ENCODE measurements at places on chromosomes 5 and 9.
A peak's percentile ranks its signal among the peaks of the same experiment; 100 is the strongest.

- DNase-seq, result peak; percentile 28
These were observed 926.3 kb upstream of the ARRDC3 start for GRCh38 chr5:92309336-92309991.

DNA sequence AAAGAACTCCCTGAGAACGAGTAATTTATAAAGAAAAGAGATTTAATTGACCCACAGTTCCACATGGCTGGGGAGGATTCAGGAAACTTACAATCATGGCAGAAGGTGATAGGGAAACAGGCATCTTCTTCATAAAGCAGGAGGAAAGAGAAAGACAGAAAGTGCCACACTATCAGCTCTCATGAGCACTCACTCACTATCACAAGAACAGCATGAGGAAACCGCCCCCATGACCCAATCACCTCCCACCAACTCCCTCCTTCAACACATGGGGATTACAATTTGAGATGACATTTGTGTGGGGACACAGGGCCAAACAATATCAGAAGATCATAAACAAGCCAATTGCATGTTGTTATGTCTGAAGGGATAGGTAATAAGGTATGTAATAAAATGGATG is 935.9 kb upstream of the COX7C start:
- DNase-seq, result no peak

GRCh38 chr5:124843596-124843899 is 97.1 kb upstream of the ZNF608 start:
- no peak for DNase-seq

GRCh38 chr5:180813420-180813819 is 10.8 kb upstream of the MGAT1 start:
- no peak for DNase-seq

DNA sequence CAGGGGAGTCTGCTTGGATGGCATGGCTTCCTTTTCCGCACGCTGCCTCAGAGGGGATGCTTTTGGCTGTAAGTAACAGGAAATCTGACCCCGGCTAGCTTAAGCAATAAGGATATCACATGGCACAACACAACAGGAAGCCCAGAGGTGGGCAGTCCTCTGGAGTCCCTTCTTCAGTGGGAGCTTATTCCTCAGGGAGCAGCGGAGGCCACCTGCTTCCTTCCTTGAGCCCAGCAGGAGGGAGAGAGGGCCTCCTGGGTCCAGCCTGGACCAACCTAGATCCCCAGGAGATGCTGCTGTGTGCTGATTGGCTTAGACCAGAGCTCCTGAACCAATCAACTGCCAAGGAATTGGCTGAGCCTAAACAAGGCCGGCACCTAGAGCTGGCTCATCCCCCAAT is 66.3 kb downstream of the C9orf50 start:
- DNase-seq, result no peak

DNA sequence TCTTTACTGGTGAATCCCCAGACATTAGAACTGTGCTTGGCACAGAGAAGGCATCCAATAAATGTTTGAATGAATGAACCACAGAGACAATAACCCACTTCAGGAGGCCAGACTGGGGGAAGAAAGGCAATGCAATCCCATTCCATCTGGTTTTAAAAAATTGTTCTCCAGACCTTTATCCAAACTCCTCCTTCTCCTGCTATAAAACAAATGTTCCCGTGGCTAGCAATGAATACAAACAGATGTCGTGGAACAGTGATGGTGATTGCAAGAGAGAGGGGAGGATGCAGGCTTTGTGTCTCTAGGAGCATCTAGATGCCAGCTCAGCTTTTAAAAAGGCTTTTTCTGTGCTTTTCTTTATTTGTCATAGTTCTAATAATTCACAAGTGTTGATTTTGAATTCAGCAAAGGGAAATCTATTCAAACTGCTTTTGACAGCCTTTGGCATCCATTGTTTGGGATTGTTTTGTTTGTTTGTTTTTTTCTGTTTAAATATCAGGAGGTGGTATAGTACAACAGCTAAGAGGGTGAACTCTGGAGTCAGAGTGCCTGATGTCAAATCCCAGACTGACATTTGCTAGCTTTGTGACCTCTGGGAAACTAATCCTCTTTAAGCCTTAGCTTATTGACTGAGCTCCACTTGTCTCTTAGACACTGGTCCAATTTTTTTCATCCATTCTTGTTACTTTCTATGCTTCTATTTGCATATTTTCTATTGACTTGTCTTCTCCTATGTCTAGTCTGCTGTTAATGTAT is 59.1 kb downstream of the TNFSF15 start:
- peak; percentile 82 for DNase-seq

DNA sequence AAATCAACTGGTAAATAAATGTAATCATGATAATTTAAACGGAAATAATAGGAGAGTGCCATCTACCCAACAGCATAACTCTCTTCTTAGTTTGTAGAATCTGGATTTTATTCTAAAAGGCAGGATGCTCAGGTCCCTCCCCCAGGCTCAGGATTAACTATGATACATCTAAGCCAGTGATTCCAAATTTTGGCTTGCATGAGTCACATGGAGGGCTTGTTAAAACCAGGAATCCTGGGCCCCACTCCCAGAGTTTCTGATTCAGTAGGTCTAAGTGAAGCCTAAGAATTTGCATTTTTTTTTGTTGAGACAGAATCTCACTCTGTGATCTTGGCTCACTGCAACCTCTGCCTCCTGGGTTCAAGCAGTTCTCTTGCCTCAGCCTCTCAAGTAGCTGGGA is 62.3 kb upstream of the ZFR start:
- DNase-seq, result peak; percentile 89

- peak; percentile 97 for DNase-seq
These were observed 63.7 kb upstream of the ANGPTL2 start for GRCh38 chr9:127185931-127186781.

DNA sequence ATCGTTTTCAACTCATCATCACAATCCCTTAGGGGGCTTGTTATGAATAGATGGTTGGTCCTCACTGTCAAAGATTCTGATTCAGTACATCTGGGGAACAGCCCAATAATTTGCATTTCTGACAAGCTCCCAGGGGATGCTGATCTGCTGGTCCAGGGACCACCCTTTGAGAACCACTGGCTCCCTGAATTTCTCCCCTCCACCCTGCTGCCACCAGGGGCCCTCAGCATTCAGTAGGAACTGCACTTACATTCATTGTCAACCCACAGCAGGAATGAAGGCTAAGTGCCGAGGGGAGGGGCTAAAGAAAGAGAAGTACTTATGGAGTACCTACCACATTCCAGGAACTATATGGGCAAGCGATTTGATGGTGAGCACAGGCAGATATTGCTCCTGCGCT is 85.9 kb downstream of the BOD1 start:
- no peak for DNase-seq

GRCh38 chr5:82707741-82708140 is 369.5 kb downstream of the TMEM167A start:
- no peak for DNase-seq

- no peak for DNase-seq
These were observed 7.1 kb upstream of the RPS23 start for GRCh38 chr5:82285206-82285605.

- no peak for DNase-seq
These were observed 120.5 kb downstream of the PAX5 start for GRCh38 chr9:36913393-36914211.

- DNase-seq, result no peak
These were observed 96.2 kb upstream of the ICE1 start for GRCh38 chr5:5326115-5326758.

DNA sequence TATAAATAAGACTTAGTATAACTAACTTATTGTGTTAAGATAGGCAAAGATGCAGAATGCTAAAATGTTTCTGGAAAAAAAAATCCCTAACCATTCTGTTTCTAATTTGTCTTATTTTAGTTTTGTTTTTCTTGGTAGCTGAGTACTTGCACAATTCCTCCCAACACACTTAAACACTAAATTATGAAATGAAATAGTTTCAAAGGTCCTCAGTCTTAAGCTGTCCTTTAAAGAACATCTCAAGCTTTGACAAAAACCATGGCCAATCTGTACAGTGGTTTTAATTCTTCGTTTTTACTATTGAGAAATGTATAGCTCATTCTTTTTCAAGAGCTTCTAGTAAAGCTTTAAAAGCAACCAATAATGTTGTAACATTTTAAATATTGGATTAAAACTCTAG is 171.5 kb downstream of the EDIL3 start:
- no peak for DNase-seq

DNA sequence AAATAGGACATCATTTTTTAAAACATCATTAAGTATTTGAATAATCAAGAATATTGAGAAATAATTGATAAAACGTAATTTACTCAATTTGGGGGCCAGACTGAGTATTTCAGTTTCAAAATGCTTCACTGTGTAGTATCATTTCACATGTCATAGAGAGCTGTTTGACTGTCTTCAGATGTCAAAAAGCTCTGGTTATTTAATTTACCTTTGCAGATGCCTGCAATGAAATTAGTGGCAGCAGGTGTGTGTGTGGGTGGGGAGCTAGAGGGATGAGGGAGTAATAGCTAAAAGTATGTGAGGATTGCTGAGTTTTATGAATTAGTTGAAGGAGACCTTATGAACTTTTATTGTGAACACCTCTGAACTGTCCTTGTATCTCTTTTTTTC is 567.2 kb upstream of the MEF2C start:
- no peak for DNase-seq

- no peak for DNase-seq
These were observed 231.4 kb downstream of the MARCHF11 start for GRCh38 chr5:15948190-15948589.

- peak; percentile 10 for DNase-seq
These were observed 593 bp downstream of the BRD3OS start for GRCh38 chr9:134025606-134026541.

GRCh38 chr9:68919661-68920060 is 94.3 kb downstream of the PRKACG start:
- DNase-seq, result no peak

DNA sequence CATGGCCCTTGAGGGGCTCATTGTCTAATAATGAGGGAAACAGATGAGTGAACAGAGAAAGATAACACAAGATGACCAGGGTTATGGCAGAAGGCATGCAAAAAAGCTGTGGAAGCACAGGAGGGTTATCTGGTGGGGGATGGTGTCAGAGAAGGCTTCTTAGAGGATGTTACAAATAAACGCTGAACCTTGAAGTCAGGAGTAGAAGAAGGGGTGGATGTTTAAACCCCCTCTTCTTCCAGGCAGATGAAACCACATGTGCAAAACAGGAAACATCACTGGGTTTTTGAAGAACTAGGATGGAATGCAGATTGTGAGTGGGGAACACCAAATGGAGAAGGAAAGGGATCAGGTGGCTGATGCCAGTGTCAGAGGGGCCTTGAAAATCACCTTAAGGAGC is 41.8 kb upstream of the NR5A1 start:
- DNase-seq, result no peak

GRCh38 chr9:132201780-132202703 is 40.2 kb downstream of the NTNG2 start:
- no peak for DNase-seq

DNA sequence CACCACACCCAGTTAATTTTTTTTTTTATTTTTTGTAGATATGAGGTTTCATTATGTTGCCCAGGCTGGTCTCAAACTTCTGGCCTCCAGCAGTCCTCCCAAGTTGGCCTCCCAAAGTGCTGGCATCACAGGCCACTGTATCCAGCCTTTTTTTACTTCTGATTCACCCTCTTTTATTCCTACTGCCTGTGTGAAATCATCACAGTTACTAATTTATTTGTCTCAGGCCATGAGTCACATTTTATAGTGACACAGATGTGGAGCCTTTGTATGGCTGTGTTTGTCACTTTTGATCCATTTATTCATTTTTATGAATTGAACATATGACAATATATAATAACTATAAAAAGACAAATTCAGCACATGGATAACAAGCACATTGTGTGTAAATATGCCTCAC is 67.1 kb upstream of the SNX2 start:
- no peak for DNase-seq

- no peak for DNase-seq
These were observed 38.6 kb upstream of the TDRD7 start for GRCh38 chr9:97373331-97373730.

GRCh38 chr9:86903734-86904085 is 43.6 kb downstream of the GAS1 start:
- no peak for DNase-seq

DNA sequence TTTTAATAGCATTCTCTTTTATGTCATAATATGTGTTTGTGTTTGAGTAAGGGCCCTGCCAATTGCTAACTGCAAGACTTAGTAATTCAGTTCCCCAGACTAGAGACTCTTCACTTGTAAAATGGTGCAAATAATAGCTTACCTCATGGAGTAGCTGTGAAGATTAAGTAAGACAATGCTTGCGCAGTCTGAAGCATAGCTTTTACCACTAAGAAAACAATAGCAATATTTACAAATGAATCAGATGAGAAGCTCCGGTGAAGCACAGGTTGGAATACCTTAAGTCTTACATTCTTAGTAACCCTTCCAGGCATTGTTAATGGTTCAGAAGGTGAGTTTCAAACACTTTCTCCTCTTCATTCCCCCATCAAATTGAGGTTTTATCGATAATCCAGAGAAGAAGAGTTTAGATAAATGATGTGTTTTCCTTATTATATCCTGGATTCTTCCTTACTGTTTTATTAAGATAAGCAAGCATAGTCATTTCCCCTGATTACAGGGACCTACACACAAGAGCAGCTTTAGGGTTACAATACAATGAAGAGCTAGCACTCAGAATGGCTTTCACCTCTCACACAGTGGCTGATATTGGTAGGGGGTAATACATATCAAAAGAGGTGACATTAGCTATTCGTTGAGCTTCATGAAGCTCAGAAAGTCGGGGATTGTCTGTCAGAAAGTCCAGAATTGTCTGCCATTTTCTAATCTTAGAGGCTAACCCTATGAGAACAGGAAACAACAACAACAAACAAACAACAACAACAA is 96.4 kb upstream of the EDIL3 start:
- no peak for DNase-seq

DNA sequence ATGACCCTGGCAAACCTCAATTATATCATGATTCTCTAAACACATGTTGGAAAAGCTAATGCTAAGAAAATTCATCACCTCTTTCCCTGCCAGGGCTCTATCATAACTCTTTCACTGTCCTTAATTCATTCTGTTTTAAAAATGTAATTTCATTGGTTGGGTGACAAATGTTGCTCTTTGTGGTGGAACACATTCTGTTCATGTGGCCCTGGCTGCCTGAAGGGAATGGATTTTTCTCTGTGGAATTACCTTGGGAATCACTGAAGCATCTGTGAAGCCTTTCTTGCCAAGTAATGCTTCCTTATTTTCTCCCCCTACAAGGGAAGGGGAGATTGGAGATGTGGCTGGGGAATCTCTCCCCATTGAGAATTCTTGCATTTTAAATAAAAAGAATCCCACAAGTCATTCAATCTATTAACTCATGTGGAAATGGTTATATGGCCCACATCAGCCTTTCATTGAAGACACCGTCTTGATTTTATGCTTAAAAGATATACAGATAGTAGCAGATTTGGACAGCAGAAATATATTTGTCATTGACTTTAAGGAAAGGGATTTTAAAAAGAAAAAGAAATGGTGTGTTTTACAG is 201.8 kb upstream of the NMUR2 start:
- no peak for DNase-seq

DNA sequence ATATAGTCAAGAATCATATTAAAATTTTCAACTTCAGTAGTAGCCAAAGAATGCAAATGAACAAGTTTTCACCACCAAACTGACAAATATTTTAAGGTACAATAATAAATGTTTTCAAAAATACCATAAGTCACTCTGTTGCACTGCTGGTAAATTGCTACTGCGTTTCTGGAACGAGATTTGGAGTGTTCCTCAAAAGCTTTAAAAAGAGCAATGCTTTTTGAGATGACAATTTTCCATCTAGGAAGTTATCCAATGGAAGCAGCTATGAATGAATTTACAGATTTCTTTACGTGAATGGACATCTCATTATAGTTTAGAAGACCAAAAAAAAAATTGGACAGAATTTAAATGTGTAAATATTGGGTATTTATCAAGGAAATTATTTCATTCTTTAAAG is 173.2 kb upstream of the OR13F1 start:
- DNase-seq, result no peak
